ENCODE measurements at places on chromosomes 6 and 20. TPM values are rescaled to one million over a fixed set of nuclear protein-coding genes. Genes with fewer than 3 reads are reported as not detected.

TMC2 gene
- total RNA-seq: not detected

HMGCLL1 gene
- total RNA-seq: not detected

CALHM4 gene
- total RNA-seq: not detected

ELOVL4 gene
- 0.79 TPM for total RNA-seq

DNA sequence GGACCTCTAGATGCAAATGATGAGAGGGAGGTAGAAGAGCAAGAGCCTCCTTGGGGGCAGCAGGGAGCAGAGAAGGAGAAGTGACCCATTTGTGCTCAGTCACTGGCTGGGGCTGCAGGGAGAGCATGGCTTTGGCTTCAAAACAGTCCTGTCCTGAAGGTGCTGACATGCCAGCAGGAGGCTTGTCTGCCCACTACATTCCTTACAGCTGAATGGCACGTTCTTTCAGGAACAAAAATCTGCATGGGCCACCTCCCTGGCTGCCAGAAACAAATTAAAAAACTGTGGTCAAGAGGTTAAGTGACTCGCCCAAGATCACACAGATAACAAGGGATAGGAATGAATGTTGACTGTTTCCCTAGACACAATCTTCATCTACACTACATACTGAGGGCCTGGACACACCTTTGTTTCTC, 188.8 kb downstream of the HIVEP2 start:
- DNase-seq: no peak

GRCh38 chr20:43721429-43722152, 5.2 kb downstream of the GTSF1L start:
- no peak for DNase-seq

DNA sequence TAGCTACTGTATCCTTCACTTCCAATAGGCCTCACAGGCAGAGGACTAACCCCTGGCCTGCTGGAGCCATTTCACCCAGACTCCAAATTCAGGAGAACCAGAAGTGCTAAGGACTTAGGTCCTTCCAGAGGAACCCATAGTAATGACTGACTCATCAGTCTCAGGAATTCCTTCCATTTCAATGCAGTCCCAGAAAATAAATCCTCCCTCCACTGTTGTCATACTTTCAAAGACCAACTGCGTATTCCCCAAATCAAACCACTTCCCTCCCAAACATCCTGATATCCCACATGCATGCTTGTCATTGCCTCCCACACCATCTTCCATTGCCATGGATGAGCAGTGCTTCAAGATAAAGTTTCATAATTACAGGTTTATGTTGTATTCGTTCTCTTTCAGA, 31.8 kb upstream of the NT5E start:
- DNase-seq: no peak

GRCh38 chr6:154683756-154684523, 49.3 kb upstream of the SCAF8 start:
- no peak for DNase-seq

DNA sequence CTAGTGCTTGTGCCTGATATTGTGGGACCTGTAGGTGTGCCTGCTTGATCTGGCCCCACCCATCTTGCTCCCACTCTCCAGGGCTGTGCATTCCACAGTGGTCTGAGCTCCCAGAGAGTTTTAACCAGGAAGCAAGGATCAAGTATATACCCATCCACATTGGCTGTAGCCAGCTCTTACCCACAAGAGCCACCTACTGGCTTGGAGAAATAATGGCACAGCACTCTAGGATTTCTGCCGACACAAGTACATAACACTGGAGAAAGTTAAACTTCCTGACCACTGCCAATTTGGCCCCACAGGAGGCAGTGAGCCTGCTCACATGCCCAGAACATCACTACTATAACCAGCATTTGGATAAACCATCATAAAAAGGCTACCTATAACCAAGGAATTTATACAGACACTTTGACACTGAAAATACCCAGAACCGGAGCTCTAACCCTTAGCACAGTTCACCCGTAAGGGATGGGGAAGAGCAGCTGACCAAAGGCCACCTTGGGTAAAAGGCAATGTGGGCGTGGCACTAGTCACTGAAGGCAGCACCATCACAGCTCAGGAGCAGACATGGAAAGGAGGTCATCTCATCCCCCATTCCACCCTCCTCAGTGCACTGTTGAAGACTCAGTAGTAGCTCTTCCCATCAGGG, 440.4 kb downstream of the BTBD3 start:
- no peak for DNase-seq

DNA sequence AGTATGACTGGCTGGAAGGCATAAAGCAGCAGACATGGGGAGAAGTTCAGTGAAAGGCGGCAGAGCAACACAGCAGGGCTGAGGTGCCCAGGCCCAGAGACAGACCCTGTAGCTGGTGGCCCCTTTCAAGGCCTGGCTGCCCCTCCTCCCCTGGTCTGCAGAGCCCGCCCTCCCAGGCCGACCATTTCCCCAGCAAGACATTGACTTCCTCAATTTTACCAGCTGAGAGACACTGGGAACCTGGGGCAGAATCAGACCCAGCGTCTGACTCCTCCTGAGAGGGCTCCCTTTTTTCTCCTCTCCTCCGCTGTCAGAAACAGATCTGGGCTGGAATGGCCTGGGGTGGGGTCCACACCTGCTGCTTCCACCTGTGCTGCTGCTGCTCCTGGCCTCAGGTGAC, at the start of gene TREML4:
Gene TREML4 (plus strand): TSS at position 254 of the 400 bp plus-strand sequence. CDS start 79 bp downstream, at position 333.
- no peak for DNase-seq

GRCh38 chr6:138805016-138805765, 9.3 kb downstream of the ECT2L start:
- no peak for DNase-seq

DNA sequence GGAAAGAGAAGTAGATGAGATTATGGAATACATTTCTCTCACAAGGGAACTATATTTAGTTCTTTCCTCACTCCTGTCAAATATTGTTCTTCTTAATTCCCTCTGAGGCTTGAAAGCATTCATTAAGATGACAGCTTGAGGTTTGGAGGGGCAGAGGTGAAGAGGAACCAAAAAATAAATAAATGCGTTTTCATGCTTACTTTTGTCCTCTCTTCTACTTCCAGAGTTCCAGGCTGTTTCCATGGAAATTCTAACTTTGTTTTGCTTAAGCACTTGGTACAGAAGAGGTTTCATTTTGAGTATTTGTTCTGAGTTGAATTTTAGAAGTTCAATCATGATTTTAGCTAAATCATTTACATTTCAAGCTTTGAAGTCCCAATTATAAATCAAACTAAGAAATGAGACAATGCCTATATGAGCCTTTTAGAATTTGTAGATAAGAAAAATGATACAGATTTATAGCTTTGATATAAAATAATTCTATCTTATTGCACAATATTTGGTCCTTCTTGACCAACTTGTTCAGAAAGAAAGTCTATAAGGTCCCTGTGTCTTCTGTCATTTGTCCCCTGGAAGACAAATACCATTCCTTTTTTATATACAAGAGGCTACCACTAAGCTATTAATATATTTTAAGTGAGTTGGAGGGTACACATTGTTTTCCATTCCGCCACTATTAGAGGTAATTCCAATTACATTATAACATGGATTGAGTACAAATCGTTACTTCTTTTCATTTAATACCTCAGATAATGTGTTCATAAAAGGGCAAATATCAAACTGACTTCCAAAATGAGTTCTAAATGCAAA, 16.3 kb downstream of the RBM24 start:
- no peak for DNase-seq

GRCh38 chr6:7974938-7975763, 64.6 kb upstream of the TXNDC5 start:
- DNase-seq: no peak

- DNase-seq: no peak
Observed at GRCh38 chr6:158624684-158625682, 19.6 kb downstream of the DYNLT1 start.

DNA sequence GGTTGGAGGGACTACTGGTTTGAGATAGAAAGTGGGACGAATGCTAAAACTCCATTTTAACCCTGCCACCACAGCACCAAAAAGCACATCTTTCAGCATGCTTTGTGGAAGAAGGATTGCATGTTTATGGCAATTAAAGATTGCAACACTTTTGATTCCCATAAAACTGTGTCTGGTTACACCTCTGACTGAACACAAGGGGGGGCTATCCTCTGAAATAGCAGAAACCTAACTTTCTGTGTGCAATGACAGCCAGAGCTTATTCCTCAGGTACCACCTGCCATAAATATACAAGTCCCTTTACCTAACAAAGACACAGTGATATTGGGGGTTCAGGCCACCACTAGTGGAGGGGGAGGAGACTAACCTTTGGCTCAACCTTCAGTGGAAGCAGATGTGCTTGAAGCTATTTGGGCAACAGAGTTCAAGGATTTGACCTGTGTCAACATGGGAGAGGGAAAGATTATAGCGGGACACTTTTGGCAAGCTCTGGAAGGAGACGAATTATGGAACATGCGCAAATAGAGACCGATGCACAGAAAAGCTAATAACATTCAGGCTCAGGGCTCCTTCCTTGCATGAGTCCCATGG, 9.6 kb upstream of the PLG start:
- DNase-seq: no peak

GRCh38 chr20:2658414-2659354, 5.3 kb downstream of the IDH3B start:
- no peak for DNase-seq

GRCh38 chr20:38218566-38218885, 42.0 kb downstream of the KIAA1755 start:
- no peak for DNase-seq

- DNase-seq: no peak
Observed at GRCh38 chr6:128731249-128732165, 151.4 kb upstream of the LAMA2 start.

DNA sequence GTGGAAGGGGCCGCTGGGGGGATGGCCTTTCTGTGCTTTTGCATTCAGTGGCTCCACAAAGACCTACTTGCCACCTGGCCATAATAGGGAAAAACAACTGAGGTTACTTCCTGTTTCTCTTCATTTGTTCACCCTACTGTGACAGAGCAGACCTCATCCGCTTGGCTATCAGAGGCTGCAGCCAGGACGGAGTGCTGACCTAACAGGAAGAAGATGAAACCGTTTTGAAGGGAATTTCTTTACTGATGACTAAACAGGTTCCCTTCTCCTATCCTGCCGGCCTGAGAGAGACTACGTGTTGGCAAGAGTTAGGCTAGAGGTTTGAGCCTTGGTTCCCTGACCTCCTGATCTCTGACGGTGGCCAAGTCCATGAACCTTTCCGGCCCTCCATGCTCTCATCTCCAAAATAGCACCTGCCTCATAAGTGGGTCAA, 21.3 kb downstream of the PRR18 start:
- no peak for DNase-seq

DNA sequence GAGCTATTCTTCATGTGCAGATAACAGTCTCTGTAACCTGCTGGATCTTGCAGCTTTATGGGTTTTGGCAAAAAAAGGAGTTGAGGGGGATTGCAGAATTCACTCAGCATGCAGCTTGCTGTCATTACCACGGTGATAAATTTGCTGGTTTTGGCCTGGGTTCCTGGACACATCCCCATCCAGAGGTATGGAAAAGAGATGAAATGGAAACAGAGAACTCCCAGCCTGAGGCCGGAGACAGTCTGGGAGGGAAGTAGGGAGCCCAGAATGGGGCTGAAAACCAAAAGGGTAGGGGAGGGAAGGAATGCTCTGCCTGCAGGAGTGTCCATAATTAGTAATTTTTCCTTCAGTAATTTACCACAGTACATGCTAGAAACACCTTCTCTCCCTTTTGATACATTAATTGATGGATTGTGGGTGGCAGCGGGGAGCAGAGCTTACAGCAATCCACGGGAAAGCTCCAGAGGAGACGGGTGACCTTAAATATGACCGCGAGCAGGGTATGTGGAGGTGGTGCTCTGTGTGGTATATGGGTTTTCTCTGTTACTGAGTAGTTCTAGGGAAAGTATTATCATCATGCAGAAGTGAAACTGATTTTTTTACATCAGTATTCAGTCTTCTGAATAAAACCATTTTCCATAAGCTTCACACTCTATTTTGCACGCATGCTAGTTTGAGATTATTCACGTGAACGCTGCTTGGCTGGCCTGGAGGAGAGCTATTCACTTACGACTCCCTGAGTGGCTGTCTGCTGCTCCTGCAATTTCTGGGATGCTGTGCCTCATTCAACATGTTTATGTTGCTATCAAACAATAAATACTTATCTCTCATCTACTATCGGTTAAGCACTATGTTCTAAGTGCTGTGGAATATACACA, 66.3 kb upstream of the KCNK16 start:
- DNase-seq: no peak

DNA sequence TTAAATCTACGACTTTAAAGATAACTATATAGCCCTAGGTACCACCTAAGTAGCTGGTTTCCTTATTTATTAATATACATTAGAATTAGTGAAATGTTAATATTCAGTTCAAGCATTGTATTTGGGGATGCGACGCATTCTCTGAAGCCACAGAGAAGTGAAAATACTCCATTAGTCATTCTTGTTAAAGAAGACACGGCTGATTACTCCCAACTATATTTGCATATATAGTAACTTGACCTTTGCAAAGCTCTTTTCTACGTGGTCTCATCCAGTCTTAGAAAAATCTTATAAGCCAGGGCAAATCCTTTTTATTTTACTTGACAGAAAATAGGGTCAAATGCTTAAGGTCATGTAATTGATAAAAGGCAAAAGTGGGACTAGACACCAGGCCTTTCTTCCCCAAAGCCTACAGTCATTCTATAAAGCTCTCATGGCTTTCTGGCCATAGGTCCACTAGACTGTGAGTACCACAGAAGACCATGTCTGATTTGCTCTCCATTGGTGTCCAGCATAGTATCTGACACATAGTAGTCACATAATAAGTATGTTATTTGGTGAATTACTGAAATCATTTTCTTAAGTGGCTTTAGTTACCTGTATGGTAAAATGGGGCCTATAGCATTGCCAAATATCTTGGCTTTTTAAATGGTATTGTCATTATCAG, 11.3 kb downstream of the ZHX3 start:
- DNase-seq: no peak

DNA sequence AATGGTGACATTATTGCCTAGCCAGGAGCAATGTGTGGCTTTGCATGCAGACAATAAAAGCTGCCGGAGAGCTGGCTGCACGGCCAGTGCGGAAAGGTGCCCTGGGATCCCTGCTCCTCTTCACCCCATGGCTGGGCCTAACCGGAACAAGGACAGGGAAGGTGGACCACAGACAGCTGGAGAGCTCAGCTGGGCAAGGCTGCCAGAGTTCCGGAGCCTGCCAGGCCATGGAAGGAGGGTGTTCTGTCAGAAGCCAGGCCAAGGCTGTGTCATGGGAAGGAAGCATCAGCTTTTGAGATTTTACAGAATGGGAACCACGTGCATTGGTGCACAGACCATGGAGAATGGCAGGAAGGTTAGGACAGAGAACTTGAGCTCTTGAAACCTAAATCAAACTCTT, 25.0 kb downstream of the MAP1LC3A start:
- DNase-seq: no peak

DNA sequence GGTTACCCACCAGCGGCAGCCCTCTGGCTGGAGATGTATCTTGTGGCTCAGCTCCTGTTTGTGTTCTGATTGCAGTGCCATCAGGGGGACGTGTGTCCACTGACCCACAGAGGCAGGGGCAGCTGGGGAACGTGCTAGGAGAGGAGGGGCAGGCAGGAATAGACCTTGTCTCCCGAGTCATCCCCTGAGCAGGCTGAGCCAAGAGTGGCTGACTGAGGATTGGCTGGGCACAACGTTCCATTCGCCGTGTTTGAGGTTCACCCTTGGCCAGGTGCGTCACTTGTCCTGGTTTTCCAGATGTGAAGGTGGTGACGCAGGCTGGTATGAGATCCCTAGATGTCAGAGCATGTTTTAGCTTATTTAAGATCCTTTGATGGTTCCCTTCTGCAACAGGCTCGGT, 57.7 kb downstream of the ADNP start:
- no peak for DNase-seq

GRCh38 chr6:131003488-131004386, 59.3 kb downstream of the EPB41L2 start:
- DNase-seq: no peak

Measured in activated CD4-positive, alpha-beta T cell treated with anti-CD3 and anti-CD28 coated beads, Interleukin-2, amount 10 ng/mL, durations not matched to agents 7 days and 5 days (primary cell).